ENCODE measurements at places on chromosomes 3 and 15. TPM values are rescaled to one million over a fixed set of nuclear protein-coding genes. Genes with fewer than 3 reads are reported as not detected.

DNA sequence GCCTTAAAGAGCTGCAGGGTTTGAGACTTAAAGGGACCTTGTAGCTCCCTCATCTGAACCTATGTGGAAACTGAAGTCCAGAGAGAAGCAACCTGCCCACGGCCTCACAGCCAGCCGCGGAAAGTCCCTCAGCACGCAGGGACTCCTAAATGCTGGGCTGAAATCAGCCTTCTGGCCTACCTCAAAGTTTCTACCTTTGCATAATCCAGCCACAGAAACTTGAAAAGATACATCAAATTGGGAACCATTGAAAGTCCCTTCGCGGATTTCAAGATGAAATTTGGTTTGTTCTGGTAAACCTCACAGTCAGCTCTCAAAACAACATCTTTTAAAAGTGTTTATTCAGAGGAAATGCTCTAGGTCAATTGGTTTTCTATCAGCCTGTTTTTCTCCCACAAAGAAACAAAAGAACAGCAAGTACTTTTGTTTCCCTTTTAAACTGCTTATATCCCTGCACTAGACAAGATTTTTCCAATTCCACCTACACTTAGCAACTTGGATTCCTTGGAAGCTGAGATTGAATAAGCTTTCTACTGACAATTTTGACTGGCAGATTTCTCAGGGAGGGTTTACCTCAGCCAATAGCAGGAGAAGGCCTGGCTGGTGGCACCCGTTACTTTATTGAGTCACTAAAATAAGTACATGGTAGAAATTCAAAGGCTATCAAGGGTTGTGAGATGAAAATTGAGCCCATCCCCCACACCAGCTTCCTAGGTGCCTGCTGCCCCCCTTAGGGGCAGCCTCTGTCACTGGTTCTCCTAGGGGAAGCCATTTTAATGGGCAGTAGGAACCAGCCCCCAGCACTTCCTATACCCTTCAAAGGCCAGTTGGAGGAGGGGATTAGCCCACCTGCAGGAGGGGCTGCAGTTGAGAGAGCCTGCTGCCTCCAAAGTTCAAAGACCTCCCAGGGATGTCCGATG, 171.2 kb downstream of the ADAMTS17 start:
- H3K27me3 ChIP-seq: no peaks in the 10 kb centered on the region
- no peak overlapping the region for H3K4me3 ChIP-seq
- no peaks in the 10 kb centered on the region for H3K4me1 ChIP-seq
- no peak overlapping the region for H3K27ac ChIP-seq

- no peaks in the 10 kb centered on the region for H3K27me3 ChIP-seq
- peaks cover 14% of the 10 kb centered on the region for H3K36me3 ChIP-seq
- no peak overlapping the region for H3K27ac ChIP-seq
- DNase-seq: no peak
Measured at GRCh38 chr3:14467814-14468620, 65.6 kb downstream of the SLC6A6 start.

The HES1 gene
- total RNA-seq: 7.2 TPM

DNA sequence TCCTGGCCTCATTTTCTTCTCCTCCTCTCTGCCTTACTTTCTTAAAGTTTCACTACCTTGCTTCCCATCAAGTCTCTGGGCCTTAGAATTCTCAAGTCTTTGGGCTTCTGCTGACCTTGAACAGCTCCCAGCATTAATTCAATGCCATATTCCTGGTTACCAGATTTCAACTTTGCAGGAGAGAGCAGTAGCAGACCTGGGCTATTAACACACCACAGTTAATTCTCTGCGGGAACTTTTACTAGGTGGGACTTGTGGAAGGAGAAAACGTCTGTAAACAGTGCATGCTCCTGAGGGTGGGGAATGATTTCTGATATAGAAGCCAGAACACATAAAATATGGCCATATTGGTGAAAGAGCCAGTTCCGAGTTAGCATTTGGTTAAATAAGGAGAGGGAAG, 214.6 kb downstream of the MEIS2 start:
- no peak for DNase-seq
- no peak overlapping the region for H3K4me3 ChIP-seq
- no peak overlapping the region for H3K27ac ChIP-seq
- peaks cover 69% of the 10 kb centered on the region for H3K4me1 ChIP-seq
- peaks cover 24% of the 10 kb centered on the region for H3K27me3 ChIP-seq

- DNase-seq: no peak
- H3K36me3 ChIP-seq: no peaks in the 10 kb centered on the region
- H3K27ac ChIP-seq: no peak overlapping the region
Measured at GRCh38 chr15:75830910-75831805, 12.1 kb upstream of the UBE2Q2 start.

- DNase-seq: no peak
- H3K36me3 ChIP-seq: peaks cover 19% of the 10 kb centered on the region
- peak overlapping the region; percentile 76 for H3K4me3 ChIP-seq
- no peaks in the 10 kb centered on the region for H3K27me3 ChIP-seq
- peaks cover 53% of the 10 kb centered on the region for H3K4me1 ChIP-seq
Measured at GRCh38 chr3:157330206-157330605, 106.4 kb upstream of the PTX3 start.

- no peak overlapping the region for H3K27ac ChIP-seq
- DNase-seq: no peak
- peaks cover 28% of the 10 kb centered on the region for H3K4me1 ChIP-seq
Measured at GRCh38 chr3:187012609-187013051, 82.3 kb downstream of the ST6GAL1 start.

The EIF4E3 gene
- 1.0 TPM for total RNA-seq

The ARL8B gene
- total RNA-seq: 45.8 TPM

The TMEM212 gene
- total RNA-seq: not detected

- no peak overlapping the region for H3K27ac ChIP-seq
- peaks cover 1% of the 10 kb centered on the region for H3K27me3 ChIP-seq
- DNase-seq: no peak
- H3K4me1 ChIP-seq: no peaks in the 10 kb centered on the region
- no peak overlapping the region for H3K4me3 ChIP-seq
Measured at GRCh38 chr3:29128001-29128400, 152.9 kb upstream of the RBMS3 start.
